Activated T-helper 1 cell treated with anti-CD3 and anti-CD28 coated beads, Interleukin-12 subunit alpha, Interleukin-12 subunit beta, Interleukin-2, Interleukin-4 antibody, amounts not matched to agents 30 ng/mL and 10 ng/mL and 1 ng/mL, durations not matched to agents 14 hours and 24 hours and 36 hours (primary cell): ENCODE measurements at places on chromosomes 6 and 20. TPM values are rescaled to one million over a fixed set of nuclear protein-coding genes. Genes with fewer than 3 reads are reported as not detected.

- H3K36me3 ChIP-seq: peaks cover 2% of the 10 kb centered on the region
- DNase-seq: no peak
- H3K4me1 ChIP-seq: peaks cover 23% of the 10 kb centered on the region
- H3K27ac ChIP-seq: no peak overlapping the region
- H3K27me3 ChIP-seq: peaks cover 26% of the 10 kb centered on the region
These were observed 146.8 kb downstream of the RPS12 start for GRCh38 chr6:132961122-132961521.

- peaks cover 1% of the 10 kb centered on the region for H3K27me3 ChIP-seq
- H3K4me3 ChIP-seq: peak overlapping the region; percentile 66
- no peaks in the 10 kb centered on the region for H3K36me3 ChIP-seq
- H3K27ac ChIP-seq: no peak overlapping the region
These were observed 11.4 kb downstream of the KCNK17 start for GRCh38 chr6:39302669-39303424.

DNA sequence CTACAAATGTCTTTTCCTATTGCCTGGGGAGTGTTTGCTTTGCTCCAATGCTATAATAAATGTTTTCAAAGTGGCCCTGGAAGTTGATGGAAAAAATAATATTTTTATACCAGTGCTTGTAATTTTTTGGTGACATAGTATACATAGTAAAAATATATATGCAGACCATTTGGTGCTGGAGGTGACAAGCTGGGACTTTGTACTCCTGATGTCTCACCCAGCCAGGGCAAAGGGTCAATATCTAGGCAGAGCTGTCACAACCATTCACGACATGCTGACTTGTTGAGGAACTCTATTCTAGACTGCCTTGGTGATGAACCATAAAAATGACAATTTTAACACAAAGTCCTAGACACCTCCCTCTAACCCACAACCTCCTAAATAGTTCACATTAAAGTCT, 203.0 kb downstream of the PLCB1 start:
- no peaks in the 10 kb centered on the region for H3K36me3 ChIP-seq
- no peak overlapping the region for H3K4me3 ChIP-seq
- no peak overlapping the region for H3K27ac ChIP-seq
- no peak for DNase-seq
- H3K4me1 ChIP-seq: no peaks in the 10 kb centered on the region
- no peaks in the 10 kb centered on the region for H3K27me3 ChIP-seq

DNA sequence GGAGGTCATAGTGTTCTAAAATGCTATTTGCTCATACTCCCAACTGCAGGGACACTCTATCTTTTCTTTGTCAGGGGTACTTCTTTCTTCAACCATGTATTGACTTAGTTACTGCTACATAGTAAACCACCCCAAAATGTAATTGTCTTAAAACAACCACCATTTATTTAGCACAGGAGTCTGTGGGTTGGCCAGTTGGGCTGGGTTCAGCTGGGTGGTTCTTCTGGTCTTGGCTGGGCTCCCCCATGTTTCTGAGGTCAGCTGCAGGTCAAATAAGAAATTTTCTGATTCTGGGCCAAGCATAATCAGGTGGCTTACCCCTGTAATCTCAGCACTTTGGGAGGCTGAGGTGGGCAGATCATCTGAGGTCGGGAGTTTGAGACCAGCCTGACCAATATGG, 220.0 kb upstream of the BTBD3 start:
- no peak for DNase-seq
- no peaks in the 10 kb centered on the region for H3K4me1 ChIP-seq
- H3K27ac ChIP-seq: no peak overlapping the region
- H3K36me3 ChIP-seq: no peaks in the 10 kb centered on the region
- H3K27me3 ChIP-seq: no peaks in the 10 kb centered on the region
- H3K4me3 ChIP-seq: no peak overlapping the region

DNA sequence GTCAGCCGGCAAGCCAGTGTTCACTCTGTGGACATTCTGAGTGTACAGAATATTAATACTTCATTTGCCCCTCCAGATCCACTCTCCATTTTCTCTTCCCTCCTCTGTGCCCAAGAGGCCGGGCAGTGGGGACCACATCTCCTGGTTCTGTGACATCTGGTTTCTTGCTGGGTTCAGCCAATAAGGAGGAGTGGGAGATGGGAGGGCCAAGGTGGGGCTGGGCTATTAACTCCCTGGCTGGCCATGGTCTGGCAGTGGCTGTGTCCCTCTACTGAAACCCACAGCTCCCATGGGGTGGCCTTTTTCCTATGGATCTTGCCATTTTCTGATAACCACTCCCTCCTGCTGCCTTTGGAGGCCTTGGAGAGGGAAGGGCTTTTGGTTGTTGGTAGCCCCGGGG, 30.0 kb upstream of the SALL4 start:
- H3K27me3 ChIP-seq: peaks cover 3% of the 10 kb centered on the region
- H3K27ac ChIP-seq: no peak overlapping the region
- H3K4me1 ChIP-seq: no peaks in the 10 kb centered on the region
- no peaks in the 10 kb centered on the region for H3K36me3 ChIP-seq
- DNase-seq: no peak

- peaks cover 44% of the 10 kb centered on the region for H3K36me3 ChIP-seq
- no peak for DNase-seq
- H3K27ac ChIP-seq: no peak overlapping the region
These were observed 2.7 kb upstream of the SLC35B2 start for GRCh38 chr6:44260011-44260410.

DNA sequence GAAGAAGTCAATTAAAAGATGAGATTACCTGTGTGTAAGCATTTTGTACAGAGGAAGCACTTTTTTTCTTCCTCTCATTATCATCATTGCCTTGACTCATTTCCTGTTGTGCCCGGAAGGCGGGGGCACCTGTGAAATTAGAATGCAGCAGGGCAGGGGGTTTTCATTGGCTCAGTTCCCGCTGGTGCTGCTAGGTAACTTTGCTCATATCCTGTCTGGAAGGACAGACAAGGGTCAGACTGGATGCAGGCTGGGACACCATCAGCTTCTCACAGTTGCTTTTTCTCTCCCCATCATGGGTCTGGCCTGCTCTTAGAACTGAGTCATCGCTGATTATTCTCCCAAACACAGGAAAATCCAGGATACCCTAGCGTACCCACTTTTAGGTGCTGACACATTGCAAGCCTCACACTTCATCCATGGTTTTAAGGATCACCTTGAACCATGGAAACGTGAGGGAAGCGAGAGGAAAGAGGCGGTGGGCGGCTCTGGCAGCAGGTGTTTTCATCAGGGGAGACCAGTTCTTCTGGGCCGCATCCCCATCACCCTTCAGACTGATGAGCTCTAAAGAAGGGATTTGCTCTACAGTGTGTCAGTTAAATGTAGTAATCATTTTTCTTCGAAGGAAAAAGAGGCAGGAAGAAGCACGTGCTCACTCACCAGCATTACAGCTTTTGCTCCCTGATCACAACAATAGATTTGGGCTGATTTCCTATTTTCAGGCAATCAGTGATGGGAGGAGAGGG, 195.7 kb upstream of the SASH1 start:
- DNase-seq: no peak
- H3K27ac ChIP-seq: no peak overlapping the region
- H3K4me1 ChIP-seq: peaks cover 8% of the 10 kb centered on the region
- H3K36me3 ChIP-seq: no peaks in the 10 kb centered on the region
- peaks cover 2% of the 10 kb centered on the region for H3K27me3 ChIP-seq

- peak overlapping the region; percentile 51 for H3K4me3 ChIP-seq
- H3K27ac ChIP-seq: peak overlapping the region; percentile 28
- no peak for DNase-seq
- H3K27me3 ChIP-seq: peaks cover 41% of the 10 kb centered on the region
These were observed 91.2 kb upstream of the SIRPA start for GRCh38 chr20:1803932-1804501.

- no peaks in the 10 kb centered on the region for H3K4me1 ChIP-seq
- H3K27me3 ChIP-seq: no peaks in the 10 kb centered on the region
- no peak overlapping the region for H3K27ac ChIP-seq
- no peaks in the 10 kb centered on the region for H3K36me3 ChIP-seq
- no peak for DNase-seq
These were observed 101.6 kb upstream of the CEP162 start for GRCh38 chr6:84329077-84329476.

GRCh38 chr6:19525673-19526072, 311.5 kb upstream of the ID4 start:
- no peak overlapping the region for H3K4me3 ChIP-seq
- DNase-seq: no peak
- H3K27ac ChIP-seq: no peak overlapping the region
- H3K4me1 ChIP-seq: no peaks in the 10 kb centered on the region

DNA sequence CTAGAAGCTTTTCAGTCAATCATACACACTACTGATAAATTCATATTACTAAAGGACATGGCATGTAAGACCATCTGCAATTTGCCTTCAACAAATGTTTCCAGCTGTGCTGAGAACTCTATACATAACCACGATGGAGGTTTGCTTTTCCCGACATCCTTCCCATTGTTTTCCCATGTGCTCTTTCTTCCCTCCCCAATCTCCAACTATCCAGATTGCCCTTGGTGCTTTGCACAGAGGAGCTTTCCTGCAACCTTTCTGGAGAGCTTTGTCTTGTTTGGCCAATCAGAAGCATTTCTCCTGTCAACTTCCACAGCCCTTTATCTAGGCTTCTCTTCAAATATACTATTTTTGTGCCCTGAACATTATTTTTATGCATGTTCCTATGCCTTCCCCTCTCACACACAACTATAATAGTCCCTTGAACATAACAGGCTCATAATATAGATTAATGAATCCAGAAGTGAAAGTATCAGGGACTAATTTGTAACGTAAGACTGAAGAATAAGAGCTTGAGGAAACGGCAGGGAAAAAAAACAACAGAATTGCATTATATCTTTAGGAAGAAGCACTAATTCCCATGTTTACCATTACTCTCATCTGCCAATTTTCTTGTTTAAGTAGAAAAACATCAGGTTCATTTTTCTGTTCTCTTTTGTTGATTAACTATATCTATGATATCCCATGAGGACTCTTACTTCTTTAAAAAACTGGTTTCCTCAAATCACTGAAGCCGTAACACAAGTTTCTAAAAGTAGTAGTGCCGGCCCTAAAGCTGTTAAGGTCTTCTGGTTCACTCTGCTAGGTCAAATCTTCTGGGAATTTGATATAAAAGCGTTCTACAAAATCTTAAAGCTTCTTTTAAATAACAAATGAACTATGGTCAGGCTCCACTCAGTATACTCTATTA, 20.1 kb downstream of the SMLR1 start:
- H3K27ac ChIP-seq: no peak overlapping the region
- H3K27me3 ChIP-seq: no peaks in the 10 kb centered on the region
- no peaks in the 10 kb centered on the region for H3K36me3 ChIP-seq
- no peak for DNase-seq
- H3K4me3 ChIP-seq: no peak overlapping the region

DNA sequence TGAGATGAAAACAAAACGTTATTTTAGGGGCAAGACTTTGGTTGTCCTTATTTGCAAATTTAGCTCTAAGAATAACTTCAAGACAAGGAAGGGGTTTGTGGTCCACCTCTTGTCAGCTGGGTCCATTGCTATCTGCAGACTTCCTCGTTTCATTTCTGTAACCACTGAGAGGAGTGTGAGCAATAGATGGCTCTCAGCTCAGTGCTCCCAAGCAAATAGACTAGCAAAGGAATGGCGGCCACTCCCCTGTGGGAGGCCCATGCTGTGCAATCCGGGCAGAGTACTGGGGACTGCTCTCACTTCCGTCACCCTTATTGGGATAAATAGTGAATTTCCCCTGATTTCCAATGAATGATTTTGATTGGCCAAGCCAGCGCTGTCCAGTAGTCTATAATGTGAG, 176.6 kb downstream of the ZDHHC14 start:
- peaks cover 12% of the 10 kb centered on the region for H3K27me3 ChIP-seq
- H3K36me3 ChIP-seq: peaks cover 7% of the 10 kb centered on the region
- H3K4me3 ChIP-seq: no peak overlapping the region
- no peak overlapping the region for H3K27ac ChIP-seq

- no peaks in the 10 kb centered on the region for H3K36me3 ChIP-seq
- no peaks in the 10 kb centered on the region for H3K4me1 ChIP-seq
- H3K4me3 ChIP-seq: no peak overlapping the region
- H3K27me3 ChIP-seq: peaks cover 32% of the 10 kb centered on the region
- no peak for DNase-seq
These were observed 21.0 kb upstream of the PRELID3B start for GRCh38 chr20:59063358-59064213.

DNA sequence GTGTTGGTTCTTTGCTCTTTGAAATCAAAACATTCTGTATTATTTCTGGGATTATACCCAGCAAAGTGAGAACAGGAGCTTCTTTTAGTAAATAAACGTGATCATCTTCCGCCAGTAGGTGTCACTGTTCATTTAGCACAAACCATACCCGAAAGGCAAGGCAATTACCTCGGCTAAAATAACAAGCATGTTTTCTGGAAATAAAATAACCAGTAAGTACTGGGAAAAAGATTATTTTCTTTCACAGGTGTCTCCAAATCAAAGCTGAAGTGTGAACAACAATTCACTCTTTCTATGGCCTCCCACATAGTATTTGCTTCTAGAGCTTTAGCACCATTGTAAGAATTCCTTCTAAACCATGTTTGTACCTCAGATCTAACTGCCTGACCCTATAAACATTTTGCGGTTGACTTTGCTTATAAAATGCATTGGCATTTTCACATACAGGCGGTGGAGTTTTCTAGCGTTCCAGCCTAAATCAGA, 144.6 kb upstream of the AGPAT4 start:
- H3K4me1 ChIP-seq: no peaks in the 10 kb centered on the region
- H3K4me3 ChIP-seq: no peak overlapping the region
- no peak overlapping the region for H3K27ac ChIP-seq

SSR1 gene
- total RNA-seq: 160 and 168 TPM in 2 replicates

SLC22A7 gene
- not detected in 2 replicates for total RNA-seq

CDH26 gene
- 0.41 and 0.56 TPM in 2 replicates for total RNA-seq

COL10A1 gene
- total RNA-seq: not detected in 2 replicates

AVP gene
- total RNA-seq: not detected in 2 replicates
